ENCODE measurements at places on chromosomes 13 and 19. TPM values are rescaled to one million over a fixed set of nuclear protein-coding genes. Genes with fewer than 3 reads are reported as not detected.

DNA sequence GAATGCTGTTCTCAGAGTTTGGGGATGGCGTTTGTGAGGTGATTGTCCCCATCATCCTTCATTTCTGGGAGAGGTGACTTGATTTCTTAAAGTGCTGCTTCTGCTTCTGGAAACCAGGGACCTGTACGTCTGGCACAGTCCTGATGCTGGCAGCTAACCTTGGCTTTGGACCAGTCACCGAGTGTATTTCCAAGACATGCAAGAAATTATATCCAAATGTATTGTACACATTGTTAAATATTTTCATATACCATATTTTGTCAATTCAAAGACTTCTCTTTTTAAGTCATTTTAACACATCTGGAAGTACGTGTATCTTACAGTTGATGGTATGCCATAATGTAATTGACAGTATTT, 97.4 kb downstream of the ARHGEF7 start:
- no peak for DNase-seq

- peak; percentile 28 for DNase-seq
Observed at GRCh38 chr13:34357435-34358232, 539.7 kb downstream of the RFC3 start.

- no peak for DNase-seq
Observed at GRCh38 chr13:59024434-59024833, 1139.3 kb downstream of the DIAPH3 start.

DNA sequence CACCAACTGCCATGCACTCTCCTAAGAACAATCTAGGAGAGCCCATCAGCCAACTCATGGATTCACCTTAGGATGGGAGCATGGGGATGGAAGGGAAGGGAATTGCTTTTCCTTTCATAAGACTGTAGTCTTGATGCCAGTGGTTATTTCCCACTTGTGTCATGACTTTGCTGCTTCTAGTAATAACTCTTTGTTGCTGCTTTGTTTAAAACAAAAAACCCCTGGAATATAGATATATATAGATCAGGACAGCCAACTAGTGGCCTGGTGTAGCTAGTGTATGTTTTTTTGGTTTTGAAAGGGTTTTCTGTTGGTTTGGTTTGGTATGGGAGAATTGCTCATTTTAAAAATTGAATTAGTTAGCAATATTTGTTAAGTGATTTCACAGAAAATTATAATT, 39.3 kb upstream of the KCTD4 start:
- no peak for DNase-seq

DNA sequence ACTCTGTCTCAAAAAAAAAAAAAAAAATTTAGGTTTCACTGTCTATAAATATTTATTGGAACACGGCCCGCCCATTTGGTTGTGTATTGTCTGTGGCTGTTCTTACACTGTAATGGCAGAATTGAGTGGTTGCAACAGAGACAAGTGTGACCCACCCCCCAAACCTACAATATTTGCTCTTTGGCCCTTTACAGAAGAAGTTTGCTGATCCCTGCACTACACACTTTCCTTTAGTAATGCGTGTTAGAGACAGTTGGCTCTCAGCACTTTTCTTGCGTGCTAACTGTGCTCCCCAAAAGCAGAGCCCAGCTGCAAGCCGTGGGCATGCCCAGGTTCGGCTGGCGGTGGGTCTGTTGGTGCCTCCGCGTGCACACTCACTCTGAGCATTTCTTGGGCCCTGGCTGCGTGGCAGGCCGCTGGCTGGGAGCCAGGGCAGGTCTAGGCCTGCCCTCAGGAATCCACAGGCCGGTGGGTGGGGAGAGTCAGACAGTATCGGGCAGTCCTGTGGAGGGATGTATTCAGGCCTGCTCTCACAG, 72.6 kb downstream of the SIPA1L3 start:
- no peak for DNase-seq

- DNase-seq = peak; percentile 81
Observed at GRCh38 chr13:67416047-67416925, 186.2 kb upstream of the PCDH9 start.

GRCh38 chr13:21826214-21827015, 155.5 kb downstream of the FGF9 start:
- DNase-seq = no peak

DNA sequence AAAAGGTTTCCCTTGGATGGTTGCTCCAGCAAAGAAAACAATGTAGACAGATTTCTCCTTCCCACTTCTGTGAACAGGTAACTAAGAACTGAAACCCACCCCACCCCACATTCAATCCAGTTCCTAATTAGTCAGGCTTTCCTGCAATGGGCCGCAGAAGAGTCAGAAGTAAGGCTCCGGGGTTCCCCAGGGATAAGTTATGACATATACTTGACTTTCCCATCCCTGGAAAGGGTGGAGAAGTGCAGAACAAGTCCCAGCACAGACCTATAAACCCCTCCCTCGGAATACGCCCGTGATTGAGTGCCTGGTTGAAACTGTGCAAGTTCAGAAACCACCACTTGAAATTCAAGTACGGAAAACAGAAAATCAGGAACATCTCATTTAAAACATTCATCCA, 24.9 kb downstream of the RCBTB2 start:
- no peak for DNase-seq

IL12RB1 gene
- total RNA-seq = not detected
